Common myeloid progenitor, CD34-positive (primary cell): ENCODE measurements at places on chromosomes 4 and X.

DNA sequence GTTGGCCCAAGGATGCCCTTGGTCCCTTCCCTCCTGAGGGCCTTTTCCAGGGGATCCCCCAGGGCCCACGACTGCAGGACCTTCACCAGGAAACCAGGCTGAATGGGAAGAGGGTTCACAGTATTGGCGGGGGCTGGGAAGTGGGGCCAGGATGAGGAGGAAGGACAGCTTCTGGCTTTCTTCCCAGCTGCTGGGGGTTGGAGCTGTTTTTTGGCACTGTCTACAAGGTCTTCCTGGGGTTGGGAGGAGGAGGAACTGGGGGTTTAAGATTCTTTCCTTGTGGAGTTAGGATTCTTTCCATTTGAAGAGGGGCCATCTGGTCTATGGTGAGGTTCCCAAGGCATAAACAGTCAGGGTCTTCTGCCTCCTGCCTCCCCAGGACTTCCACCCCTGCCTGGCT, 64.8 kb downstream of the KIF4A start:
- DNase-seq, result no peak

- no peak for DNase-seq
These were observed 26.6 kb upstream of the CD99 start for GRCh38 chrX:2664502-2664901.

- DNase-seq, result no peak
These were observed 147.5 kb upstream of the SMIM31 start for GRCh38 chr4:164606478-164606877.

GRCh38 chr4:34105311-34105710, 2139.0 kb downstream of the ARAP2 start:
- no peak for DNase-seq

DNA sequence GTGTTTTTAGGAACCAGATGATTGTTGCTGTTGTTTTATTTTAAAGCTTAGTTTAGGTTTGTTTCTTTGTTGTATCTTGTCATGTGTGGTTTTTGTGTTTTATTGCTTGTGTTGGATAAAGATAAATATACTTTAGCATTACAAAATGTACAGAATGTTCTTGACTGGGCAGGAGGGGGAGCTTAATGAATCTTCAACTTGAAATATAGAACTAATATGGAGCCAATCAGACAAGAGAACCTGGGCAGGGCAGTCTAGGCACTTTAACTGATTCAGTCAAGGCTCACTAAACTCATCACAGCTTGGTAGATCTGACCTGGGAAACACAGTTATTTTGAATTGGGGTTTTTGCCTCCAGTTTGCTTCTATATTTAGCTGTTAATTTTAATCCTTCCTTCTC, 304.2 kb downstream of the ARHGAP24 start:
- DNase-seq, result no peak

DNA sequence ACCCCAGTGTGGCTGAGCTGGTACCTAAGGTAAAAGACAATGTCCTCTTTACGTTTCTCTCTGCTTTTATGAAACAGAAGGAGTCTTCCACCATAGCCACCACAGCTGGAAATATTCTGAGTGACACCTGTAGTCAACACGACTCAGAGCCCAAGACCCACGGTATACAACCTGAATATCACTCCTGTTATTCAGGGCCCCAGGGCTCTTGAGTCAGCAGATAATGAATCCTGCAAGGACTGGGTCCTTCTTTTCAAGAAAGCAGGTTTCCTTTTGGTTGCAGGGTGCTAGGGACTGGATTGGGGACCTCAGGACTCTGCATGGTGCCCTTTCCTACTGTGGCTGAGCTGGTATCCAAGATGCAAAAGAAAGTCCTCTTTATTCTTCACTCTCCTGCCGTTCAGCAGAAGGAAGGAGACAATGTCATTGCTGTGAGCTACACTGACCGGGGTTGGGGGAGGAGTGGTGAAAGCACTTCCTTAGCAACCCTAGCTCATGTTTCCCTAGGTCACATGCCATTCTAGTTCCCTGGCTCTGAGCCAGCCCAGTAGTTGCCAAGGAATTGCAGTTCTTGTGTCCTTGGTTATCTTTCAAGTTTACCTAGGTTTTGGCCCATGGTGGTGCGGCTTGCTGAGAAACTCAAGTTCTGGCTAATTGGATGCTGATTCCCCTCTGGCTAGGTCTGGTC, 23.7 kb upstream of the UNC5C start:
- peak; percentile 68 for DNase-seq

GRCh38 chr4:158597879-158598596, 73.6 kb downstream of the C4orf46 start:
- DNase-seq, result no peak

- peak; percentile 23 for DNase-seq
These were observed 391 bp downstream of the UBL4A start for GRCh38 chrX:154486052-154486395.

GRCh38 chrX:109472939-109473735, 8.7 kb downstream of the GUCY2F start:
- DNase-seq, result peak; percentile 36

GRCh38 chrX:44143061-44143602, 169.9 kb upstream of the NDP start:
- no peak for DNase-seq
